ENCODE measurements at places on chromosomes 6 and 20.

DNA sequence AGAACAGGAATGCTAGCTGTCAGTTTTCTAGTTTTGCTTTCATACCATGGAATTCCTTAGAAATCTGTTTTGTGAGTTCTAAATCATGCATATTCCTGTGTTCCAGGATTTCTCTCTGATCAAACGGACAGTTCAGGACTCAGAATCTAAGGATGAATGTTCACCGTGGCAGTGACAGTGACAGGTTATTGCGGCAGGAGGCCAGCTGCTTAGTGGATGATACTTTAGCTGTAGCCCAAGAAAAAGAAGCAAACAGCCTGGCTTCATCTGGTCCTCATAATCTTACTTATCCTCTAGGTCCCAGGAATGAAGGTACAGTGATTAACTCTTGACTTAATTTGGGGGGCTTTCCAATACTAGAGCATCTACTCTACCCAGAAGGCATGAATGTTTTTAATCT lies 27.1 kb downstream of the KCTD20 start:
- no peak for DNase-seq

- DNase-seq: no peak
Observed at GRCh38 chr20:21104921-21105320, 1.2 kb downstream of the LINC00237 start.

- no peak for DNase-seq
Observed at GRCh38 chr6:135310291-135310690, 129.2 kb downstream of the MYB start.

GRCh38 chr20:60142587-60142986 lies 184.4 kb downstream of the CDH26 start:
- DNase-seq: no peak

GRCh38 chr6:151690303-151690702 lies 117.2 kb upstream of the ESR1 start:
- no peak for DNase-seq

Measured in right hindlimb (tissue), 1 donor.